ENCODE measurements at places on chromosomes 7 and 10.

- no peak for DNase-seq
These were observed 78.5 kb downstream of the APBB1IP start for GRCh38 chr10:26516540-26517101.

- no peak for DNase-seq
These were observed 319.2 kb upstream of the LRRN3 start for GRCh38 chr7:110771717-110772116.

GRCh38 chr10:80662429-80663261 lies 124.9 kb downstream of the SH2D4B start:
- DNase-seq, result peak; percentile 79

DNA sequence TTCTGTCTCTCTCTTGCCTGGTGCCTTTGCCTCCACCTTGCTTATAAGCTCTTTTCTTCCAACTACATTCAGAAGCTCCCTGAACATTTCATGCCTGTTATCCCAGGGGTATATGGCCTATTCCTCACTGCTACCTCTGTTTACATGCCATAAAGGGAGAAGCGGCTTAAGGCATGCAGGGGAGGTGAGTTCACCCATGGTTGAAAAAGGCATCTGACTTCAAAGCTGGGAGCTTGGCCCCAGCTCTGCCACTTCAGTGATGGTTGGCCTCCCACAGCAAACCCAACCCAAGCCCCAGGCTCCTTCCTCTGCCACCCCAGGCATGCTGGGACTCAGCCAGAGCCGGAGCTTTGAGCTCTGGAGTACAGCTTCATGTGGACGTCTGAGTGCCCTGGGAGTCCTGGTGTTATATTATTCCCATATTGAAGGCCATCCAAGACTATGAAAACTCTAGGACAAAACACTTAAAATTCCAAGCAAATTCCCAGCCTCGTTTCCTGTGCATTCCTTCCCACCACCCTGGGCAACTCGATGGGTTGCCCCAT lies 468.6 kb upstream of the ZMIZ1 start:
- DNase-seq, result no peak

- no peak for DNase-seq
These were observed 62.2 kb downstream of the LANCL2 start for GRCh38 chr7:55427342-55427741.

DNA sequence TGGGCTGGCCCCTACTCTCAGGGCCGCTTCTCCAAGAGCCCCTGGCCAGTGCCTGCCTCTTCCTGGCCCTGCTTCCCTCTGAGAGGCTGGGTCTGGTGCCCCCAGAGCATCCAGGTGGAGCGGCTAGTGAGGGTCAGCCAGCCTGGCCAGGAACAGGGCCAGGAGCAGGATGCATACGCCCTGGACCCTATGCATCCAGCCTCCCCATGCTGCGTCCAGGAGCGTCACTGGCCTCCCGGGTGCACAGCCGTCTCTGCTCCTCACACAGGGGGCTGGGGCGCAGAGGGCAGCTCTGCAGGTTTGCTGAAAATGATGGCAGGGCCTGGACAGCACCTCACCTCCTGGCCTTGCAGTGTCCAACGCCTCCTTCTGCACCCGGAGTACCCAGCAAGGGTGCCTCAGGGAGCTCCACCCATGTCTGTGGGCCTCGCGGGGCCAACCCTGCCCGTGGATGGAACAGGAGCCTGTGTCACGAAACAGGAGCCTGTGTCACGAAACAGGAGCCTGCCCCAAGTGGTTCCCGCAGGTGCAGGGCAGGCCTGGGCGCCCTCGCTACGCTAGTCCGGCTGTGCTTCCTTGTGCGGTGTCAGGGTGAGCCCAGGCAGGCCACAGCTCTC lies 246.2 kb upstream of the PPP2R2D start:
- no peak for DNase-seq

GRCh38 chr10:98149858-98150257 lies 15.4 kb downstream of the R3HCC1L start:
- DNase-seq, result no peak

Data from hepatic stellate cell (primary cell).